CD4-positive, alpha-beta T cell treated with Interleukin-1 beta for 1 hour (primary cell): ENCODE measurements at places on chromosomes 6 and 20.

- DNase-seq, result no peak
Measured at GRCh38 chr20:24870881-24871280, 78.2 kb upstream of the CST7 start.

- DNase-seq, result no peak
Measured at GRCh38 chr20:58682656-58683531, 9.7 kb upstream of the NPEPL1 start.

DNA sequence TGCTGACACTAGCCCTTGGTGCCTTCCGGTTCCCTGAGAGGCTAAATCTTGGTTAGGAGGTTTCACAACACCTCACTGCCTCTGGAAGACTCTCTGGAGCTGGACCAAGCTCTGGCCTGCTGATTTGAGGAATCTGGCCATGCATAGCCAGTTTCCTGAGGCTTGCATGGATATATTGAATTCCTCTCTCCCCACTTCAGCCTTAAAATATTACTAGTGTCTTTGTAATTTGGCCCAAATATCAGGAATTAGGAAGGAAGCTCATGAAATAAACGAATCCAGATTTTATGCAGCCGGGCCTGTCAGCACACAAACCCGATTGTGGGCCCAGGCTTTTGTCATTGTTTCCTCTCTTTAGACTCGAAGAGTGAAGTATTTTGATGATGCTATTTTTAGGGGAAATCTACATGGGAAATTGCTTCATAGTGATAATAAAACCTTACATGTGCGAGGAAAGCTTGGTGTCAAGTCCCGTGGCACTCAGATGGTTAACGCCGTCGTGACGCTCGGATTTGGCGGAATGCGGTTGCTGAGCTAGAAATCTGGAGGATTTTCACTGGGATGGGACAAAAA, 144.4 kb downstream of the PHACTR3 start:
- DNase-seq, result no peak

DNA sequence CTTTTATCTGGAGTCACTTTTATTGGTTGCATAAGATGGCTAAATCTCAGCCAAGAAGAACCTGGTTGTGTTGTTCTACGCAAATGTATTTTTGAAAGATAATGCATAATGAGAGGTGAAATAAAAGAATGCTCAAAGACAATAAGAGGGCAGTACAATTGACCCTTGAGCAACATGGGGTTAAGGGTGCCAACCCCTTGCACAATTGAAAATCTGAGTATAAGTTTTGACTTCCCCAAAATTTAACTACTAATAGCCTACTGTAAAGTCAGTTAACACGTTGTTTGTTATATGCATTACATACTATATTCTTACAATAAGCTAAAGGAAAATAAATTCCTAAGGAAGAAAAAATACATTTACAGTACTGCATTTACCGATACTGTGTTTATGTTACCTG, 5.9 kb downstream of the RNF146 start:
- no peak for DNase-seq

GRCh38 chr6:39018103-39018502, 30.5 kb upstream of the GLP1R start:
- DNase-seq, result no peak

DNA sequence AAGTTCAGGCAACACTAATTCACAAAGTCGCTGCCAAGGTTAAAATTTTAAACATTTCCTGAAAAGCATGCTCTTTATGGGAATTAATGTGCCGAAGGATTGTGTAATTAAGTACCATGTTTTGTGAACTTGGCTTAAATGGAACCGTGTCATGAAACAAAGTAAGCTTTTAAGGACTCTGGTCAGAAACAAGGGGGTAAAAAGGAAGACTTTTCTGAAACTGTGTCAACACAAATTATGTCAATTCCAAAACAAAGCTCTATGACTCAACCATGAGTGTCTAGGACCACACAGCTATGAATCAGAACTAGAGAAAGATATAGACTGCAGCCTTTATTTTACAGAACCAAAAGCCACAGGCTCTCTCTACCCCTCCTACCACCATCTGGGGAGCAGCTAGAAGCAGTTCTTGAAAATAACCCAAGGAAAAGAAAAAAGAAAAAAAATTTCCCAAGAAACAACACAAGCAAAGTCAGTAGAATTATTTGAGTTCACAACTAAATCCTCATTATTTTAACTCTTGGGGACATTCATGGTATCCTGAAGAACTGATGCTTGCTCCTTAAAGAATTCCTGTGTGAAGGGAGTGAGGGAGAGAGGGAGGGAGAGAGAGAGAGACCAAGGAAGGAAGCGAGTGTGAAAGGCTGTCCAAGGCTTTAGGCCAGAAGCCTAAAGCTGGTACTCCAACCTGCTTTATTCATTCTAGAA, 81.9 kb downstream of the ZMYND8 start:
- DNase-seq, result no peak

GRCh38 chr6:7818257-7819214, 92.1 kb downstream of the TXNDC5 start:
- no peak for DNase-seq

DNA sequence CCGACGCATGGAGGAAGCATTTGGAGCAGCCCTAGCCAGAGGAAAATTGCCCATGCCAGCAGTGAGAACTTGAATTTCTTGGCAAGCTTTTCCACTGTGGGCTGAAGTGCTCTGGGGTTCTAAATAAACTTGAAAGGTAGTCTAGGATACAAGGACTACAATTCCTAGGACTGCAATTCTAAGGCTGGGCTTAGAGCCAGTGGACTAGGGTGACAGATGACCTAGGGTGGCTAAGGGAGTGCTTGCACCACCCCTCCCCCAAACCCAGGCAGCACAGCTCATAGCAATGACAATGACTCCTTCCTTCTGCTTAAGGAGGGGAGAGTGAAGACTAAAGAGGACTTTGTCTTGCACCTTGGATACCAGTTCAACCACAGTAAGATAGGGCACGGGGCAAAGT, 122.3 kb downstream of the THBS2 start:
- no peak for DNase-seq

- DNase-seq, result no peak
Measured at GRCh38 chr6:18171871-18172270, 16.6 kb downstream of the KDM1B start.

GRCh38 chr20:43542161-43542560, 16.7 kb upstream of the SGK2 start:
- no peak for DNase-seq

DNA sequence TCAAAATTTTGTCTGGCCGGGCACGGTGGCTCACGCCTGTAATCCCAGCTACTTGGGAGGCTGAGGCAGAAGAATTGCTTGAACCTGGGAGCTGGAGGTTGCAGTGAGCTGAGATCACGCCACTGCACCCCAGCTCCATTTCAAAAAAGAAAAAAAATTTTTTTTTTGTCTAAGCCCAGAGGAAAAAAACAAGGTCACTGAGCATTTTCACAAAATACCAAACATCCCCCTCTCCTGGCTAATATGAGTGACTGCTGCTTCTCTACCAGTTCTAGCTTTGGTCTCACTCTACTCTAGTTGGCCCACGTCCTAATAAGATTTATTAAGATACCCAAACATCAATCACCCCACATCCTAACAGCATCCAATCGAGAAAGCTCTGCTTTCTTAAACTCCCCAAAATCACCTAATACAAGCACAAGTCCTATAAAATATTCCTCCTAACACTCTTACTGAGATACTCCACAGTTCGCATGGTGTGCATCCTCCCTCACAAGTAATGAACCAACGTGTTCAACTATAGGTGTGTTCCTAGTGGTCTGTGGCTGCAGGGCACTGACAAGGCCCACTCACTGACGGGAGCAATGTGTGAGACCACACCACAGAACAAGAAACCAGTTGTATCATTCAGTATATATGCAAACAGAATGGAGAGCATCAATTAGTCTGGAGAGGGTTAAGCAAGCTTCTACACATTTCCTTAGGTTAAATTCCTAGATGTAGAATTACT, 64.2 kb downstream of the FKBP5 start:
- DNase-seq, result no peak

GRCh38 chr6:125499535-125499934, 197.8 kb upstream of the HDDC2 start:
- no peak for DNase-seq

- DNase-seq, result peak; percentile 82
Measured at GRCh38 chr6:36623547-36624459, 29.6 kb downstream of the SRSF3 start.

- no peak for DNase-seq
Measured at GRCh38 chr6:35489995-35490791, 6.7 kb downstream of the TEAD3 start.

GRCh38 chr20:11111191-11111590, 437.4 kb upstream of the JAG1 start:
- DNase-seq, result no peak

- no peak for DNase-seq
Measured at GRCh38 chr6:140855520-140855919, 1277.2 kb upstream of the GJE1 start.

DNA sequence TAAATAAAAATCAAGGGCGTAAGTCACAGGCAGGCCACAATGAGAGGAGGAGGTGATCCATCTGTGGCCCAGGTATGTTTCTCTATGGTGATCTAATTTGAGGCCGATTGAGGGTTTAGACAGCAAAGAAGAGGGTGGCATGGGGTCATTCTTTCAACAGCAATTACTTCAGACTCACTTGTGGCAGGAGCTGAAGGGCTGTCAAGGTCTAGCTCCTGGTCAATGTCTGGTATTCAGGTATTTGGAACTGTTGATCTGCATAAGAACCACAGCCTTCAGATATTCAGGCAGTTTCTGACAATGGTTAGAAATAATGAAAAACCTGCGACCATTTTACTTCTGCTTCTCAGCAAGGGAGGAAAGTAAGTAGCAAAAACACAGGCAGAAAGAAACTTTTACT, 259.6 kb downstream of the FOXC1 start:
- no peak for DNase-seq

DNA sequence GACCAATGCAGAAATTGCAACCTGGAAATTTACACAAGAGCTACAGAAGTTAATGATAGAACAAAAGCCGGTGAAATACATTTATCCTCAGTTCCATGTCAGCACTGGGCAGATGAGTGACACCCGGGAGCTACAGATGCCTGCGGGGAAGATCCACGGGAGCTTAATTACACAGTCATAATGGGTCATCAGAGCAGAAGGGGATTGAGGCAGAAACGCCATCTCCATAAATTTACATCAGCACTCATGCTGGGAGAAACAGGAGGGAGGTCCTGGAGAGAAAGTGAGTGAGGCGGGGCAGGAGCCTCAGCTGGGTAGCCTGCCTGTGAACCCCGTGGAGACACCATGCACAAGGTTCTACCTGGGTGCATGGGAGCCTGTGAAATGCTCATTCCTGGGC, 37.6 kb upstream of the CST7 start:
- DNase-seq, result no peak

DNA sequence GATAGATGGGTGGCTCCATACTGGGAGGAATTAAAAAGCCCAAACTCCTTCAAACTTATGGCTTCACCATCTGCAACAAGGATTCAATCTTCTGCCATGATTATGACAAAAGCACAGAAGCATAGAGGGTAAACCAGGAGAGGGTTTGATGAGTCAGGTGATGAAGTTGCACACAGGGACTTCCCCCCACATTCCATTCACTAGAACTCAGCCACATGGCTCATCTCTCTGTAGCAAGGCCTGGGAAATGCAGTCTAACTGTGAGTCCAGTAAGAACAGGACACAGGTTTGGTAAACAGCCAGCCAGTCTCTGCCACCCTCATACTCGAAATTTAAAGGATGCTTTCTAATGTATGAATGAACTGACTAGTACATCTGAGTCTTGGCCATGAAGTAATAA, 142.9 kb downstream of the HIVEP2 start:
- no peak for DNase-seq

DNA sequence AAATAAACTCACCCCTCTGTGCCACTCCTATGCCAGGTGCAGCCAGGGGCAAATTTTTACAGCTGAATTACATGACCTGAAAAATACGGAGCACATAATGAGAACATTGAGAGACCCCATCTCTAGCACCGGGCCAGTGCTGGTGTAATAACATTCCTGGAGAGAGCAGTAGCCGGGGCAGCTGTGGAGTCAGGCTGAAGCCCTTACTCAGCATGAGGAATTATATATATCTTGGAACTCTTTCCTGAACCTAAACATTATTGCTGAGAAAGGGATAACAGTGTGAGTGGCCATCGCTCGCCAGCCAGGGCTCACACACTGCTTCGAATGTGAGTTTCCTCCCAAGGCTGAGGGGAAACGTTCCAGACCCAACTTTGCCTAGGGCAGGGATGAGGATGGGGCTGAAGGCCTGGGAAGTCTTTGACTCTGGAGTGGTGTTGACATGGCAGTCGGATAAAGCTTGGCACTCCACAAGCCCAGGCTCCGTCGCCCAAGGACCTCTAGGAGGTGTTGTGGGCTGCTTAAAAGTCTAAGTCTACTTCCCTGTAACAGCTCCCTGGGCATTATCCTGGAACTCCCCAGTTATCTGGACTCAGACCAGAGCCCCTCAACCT, 269.8 kb downstream of the CDC5L start:
- DNase-seq, result no peak

- DNase-seq, result no peak
Measured at GRCh38 chr6:119276211-119276610, 73.3 kb downstream of the MAN1A1 start.

DNA sequence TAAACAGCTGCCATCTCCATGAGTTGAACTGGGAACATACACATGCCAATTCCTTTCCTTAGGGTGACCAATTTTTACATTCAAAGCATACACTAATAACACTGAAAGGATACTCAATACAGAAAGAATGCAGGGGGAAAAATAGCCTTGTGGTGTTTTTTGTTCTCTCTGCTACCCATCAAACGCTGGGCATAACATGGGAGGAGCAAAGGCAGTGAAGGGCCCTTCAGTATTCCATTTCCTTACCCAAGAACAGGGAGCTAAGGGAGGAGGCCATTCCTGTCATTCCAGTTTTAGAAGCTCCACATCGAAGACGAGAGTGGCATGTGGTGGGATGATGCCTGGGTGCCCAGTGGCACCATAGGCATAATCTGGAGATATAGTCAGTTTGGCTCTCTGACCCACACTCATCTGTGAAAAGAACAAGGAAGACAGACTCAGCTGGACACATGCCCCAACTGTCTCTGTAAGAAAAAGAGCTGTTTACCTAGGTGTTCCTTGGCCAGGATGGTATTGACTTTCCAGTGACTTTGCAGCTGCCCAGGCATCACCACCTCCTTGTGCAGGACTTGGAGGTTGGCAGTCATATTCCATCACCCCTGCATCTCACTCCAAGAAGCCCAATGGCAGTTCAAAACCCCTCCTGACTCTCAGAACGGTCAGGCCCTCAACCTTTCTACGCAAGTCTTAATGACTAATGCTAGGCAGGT, 20.9 kb downstream of the FKBP1A start:
- DNase-seq, result no peak

DNA sequence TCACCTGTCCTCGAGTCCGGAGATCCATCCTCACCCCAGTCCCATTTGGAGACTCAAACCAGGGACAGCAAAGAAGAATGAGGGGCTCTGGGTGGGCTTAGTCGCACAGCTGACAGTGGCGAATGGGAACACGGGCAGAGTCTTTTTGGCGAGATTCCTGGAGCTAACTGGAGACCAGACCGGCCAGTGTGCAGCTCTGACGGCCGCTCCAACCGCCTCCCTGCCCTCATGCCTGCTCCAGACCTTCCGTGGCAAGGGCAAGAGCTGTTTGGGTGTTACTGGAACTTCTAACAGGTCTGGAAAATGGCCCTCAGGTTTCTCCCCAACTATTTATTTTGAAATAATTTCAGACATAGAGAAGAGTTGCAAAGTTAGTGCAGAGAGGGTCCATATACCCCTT, 75.6 kb downstream of the IRF4 start:
- DNase-seq, result no peak
